CD4-positive, alpha-beta T cell (primary cell): ENCODE measurements at places on chromosomes 7 and 10.
A peak's percentile ranks its signal among the peaks of the same experiment; 100 is the strongest.

DNA sequence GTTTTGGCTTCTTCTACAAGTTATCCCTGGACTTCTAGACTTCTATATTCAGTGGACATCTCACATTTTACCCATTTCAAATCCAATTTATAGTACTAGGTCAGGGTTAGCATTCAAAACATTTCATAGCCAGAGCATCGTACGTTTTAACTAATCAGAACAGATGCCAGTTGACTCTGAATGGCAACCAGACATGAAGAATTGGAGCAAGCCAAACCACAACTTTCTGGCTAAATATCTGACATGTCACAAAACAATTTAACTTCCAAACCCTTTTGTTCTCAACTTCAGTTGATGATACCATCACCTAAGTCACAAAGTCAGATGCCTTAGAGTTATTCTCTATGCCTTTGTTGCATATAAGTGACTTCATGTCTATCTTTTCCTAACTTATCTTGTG, 1105.7 kb downstream of the XPNPEP1 start:
- no peak for DNase-seq

GRCh38 chr10:58780476-58780875, 267.8 kb downstream of the BICC1 start:
- no peak for DNase-seq

DNA sequence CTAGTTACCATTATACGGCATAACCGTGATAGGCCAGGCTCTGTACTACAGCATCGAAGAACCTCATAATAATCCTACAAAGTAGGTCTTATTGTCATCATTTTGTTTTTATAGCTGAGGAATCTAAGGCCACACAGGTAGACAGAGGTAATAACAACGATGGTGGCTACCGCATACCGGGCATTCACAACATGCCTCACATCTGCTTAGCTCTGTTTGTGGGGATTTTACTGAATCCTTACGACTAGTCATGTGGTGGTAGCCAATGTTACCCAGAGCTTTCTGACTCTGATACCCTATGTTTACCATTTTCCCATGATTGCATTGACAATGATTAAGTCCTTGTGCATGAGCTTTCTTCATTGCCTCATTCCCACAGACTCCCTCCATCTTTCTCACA, 269.4 kb downstream of the TCF7L2 start:
- DNase-seq, result no peak

- peak; percentile 4 for DNase-seq
These were observed 36.3 kb downstream of the TRIL start for GRCh38 chr7:28921822-28922221.

- DNase-seq, result no peak
These were observed 1040.2 kb upstream of the SORCS1 start for GRCh38 chr10:108204528-108205305.

- DNase-seq, result no peak
These were observed 51.9 kb downstream of the DENND11 start for GRCh38 chr7:141649865-141650634.

GRCh38 chr7:22885797-22886261, 63.2 kb upstream of the TOMM7 start:
- peak; percentile 42 for DNase-seq

GRCh38 chr7:150570556-150571465, 3.6 kb downstream of the GIMAP4 start:
- no peak for DNase-seq

DNA sequence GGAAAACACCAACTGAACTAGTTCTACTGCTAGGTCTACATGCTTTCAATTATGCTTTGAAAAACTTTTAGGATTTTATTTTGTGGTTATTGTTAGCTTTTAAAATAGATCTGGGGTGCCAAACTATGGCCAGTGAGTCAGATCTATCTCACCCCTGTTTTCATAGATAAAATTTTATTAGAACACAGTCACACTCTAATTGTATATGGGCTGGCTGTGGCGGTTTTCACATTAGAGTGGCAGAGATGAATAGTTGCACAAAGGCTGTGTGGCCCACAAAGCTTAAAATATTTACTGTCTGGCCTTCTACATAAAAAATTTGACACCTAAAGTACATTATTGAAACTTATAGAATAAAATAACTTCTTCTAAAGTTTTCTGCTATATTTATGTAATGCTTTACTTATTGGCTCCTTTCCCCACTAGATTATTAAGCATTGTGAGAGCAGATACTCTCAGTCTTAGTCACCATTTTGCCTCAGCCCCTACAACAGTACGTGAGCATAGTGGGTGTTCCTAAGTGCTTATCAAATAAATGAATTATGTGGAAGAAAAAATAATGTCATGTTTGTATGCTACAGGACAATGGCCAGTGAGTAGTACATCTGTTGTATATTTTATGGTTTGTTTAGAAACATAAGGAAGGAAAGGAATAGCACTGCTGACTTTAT, 5.4 kb upstream of the SUV39H2 start:
- no peak for DNase-seq

GRCh38 chr10:7239312-7239985, 171.4 kb downstream of the SFMBT2 start:
- DNase-seq, result no peak

DNA sequence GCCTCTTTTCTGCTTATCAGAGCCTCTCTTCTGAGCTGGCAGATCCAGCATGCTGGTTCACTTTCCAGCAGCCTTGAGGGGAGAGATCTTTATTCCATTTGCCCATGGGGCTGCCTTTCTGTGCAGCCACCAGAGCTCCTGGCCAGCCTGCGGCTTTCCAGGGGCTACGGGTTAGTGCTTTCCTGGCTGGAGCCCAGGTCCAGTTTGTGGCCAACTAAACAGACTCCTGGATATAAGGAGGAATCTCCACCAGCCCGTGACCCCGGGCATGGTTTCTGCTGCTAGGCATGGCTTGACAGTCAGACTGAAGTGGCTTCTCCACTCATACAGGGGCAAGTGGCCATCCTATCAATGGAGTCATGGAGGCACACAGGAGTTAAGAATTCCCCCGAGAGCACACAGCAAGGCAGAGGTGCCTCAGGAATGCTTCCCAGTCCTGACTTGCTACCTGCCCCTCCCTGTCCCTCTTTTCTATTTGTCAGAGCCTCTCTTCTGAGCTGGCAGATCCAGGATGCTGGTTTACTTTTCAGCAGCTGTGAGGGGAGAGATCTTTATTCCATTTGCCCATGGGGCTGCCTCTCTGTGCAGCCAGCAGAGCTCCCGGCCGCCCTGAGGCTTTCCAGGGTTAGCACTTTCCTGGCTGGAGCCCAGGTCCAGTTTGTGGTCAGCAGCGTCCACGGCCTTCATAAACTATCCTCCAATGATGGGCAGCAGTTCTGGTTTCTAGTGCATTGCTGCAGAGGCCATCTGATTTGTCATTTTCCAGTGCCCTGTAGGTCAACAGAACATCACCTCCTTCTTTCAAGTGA, 35.9 kb downstream of the TSPAN15 start:
- DNase-seq, result no peak

- no peak for DNase-seq
These were observed 39.8 kb upstream of the EPC1 start for GRCh38 chr10:32386623-32387260.

GRCh38 chr7:103336761-103337160, 7.8 kb downstream of the DNAJC2 start:
- no peak for DNase-seq

GRCh38 chr7:101368422-101369165, 5.9 kb downstream of the COL26A1 start:
- DNase-seq, result no peak

GRCh38 chr7:27647046-27647445, 15.6 kb downstream of the HIBADH start:
- no peak for DNase-seq

DNA sequence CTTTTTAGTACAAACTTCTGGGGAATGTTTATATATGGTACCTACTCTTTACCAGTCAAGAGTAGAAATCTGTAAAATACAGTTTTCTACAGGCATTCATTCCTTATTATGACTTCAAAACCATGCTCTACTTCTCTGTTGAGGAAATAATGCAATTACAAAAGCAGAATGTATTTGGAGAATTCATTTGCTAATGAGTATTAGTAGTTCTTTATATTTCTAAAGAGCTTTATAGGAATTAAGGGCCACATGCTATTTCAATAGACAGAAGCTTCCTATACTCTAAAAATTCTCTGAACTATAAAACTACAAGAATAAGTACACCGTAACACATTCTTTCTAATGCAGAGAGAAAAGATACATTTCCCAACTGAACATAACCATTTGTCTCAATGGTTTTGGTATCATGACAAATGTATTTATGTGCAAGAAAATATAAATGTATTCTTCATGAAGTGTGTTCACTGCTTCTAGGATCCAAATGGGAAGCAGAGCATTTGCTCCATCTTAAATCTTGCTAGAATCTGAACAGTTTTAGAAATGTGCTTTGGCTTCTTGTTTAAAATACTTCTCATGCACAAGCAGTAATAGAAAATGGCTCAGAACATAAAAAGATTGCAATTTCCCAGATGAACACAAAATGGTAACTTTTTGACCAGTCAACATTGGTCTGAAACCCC, 21.8 kb downstream of the CDK1 start:
- DNase-seq, result no peak

GRCh38 chr10:104260775-104261115, 6.1 kb downstream of the GSTO1 start:
- DNase-seq, result no peak

- no peak for DNase-seq
These were observed 29.9 kb downstream of the CFAP43 start for GRCh38 chr10:104202231-104202630.

GRCh38 chr10:14353291-14353913, 22.7 kb upstream of the FRMD4A start:
- no peak for DNase-seq

DNA sequence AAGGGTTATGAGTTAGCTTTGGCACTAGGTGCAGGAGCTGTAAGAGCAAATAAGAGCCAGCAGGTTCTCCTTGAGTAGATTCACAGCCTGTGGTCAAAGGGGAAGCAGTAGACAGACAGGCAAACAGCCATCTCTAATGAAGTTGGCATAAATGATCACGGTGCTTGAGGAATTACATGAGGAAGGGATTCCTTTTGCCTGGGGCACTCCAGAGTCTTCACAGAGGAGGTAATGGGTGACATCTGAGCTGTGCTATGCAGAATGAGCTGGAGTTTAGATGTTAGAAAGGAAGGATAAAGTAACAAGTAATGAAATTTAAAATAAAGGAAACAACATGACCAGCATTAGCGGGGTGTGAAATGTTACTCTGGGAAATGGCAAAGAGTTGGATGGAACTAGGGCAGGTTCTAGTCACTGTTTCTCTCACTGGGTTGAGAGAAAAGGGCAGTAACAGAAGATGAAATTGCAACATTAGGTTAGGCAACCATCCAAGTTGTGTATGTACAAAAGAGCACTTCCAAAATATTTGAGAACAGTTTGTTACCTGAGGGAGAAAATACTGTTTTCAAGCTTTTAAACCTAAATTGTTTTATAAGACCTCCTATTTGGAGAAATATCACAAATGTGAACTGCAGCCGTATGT, 613.8 kb downstream of the PHTF2 start:
- DNase-seq, result no peak

DNA sequence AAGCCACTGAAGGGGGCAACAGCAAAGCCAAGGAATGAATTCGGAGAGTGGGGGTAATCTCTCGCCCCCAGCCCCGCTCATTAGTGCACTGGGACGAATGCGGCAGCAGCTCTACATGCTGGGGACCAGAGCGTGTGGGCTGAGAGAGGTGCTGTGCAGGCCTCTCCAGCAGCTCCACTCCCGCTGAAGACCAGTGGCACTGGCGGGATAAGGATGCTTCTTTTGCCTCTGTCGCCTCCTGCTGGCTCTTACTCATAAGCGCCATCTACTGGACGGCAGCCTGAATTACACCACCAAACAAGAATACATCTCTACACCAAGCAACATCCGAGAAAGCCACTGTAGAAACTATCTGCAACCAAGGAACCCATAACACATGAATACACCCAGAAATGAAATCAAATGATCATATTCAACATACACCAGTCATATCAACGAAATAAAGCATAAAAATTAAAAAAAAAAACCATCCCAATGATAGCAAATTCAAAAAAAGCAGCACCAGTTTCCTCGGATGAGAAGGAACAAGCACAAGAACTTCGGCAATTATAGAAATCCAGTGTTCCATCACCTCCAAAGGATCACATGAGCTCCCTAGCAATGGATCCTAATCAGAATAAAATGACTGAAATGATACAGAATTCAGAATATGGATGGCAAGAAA, 79.0 kb upstream of the TMEM168 start:
- DNase-seq, result peak; percentile 71

DNA sequence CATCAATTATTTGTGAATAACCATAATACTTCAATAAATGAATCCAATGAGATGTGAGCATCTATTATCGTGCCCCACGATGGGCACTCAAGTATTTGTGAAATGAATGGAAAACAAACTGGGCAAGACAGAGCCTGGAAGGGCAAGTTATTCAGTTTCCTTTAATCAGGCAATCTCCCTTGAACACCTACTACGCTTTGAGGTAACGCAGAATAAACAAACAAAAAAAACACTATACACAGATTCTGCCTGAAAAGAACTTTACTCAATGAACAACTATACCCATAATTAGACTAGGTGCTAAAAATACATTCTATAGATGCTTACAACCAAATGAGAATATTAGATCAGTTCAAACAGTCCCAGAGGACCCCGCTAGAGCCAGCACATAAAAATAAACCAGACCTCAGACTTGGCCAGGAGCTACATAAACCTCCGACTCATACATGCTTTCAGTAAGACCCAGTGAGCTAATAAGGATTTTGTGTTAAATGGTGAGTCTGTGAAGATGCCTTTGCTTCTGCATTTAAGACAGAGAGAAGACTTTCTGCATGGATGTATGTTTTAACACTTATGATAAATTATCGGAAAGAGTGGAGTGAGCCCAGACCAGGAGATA, 121.3 kb downstream of the MPP7 start:
- no peak for DNase-seq

GRCh38 chr7:55212176-55212575, 153.0 kb upstream of the LANCL2 start:
- no peak for DNase-seq

DNA sequence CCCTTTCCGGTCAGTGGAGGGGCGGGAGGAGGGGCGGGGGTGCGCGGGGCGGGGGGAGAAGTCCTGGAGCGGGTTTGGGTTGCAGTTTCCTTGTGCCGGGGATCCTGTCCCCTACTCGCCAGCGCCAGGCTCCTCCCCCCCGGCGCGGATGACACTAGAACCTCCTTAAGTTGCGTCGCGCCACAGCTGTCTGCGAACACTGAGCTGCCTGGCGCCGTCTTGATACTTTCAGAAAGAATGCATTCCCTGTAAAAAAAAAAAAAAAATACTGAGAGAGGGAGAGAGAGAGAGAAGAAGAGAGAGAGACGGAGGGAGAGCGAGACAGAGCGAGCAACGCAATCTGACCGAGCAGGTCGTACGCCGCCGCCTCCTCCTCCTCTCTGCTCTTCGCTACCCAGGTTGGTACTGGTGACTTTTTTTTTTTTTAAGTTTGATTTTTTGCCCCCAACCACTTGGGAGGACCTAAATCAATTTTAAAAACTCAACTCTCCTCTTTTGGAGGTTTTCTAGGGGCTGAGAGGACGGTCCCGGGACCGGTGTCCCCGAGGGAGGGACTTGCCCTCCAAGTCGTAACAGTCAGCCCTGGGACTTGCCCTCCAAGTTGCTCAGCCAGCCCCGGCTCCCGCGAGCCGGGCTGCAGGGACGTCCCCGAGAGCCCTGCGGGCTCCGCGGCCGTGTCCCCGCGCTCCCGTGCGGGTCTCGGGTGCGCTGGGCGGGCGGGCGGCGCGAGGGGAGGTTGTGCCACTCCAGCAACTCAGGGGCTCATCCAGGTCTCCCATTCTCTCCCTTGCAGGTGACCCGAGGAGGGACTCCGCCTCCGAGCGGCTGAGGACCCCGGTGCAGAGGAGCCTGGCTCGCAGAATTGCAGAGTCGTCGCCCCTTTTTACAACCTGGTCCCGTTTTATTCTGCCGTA, at the start of gene GATA3:
Gene GATA3, plus strand, starts transcription at position 195 of the 914 bp plus-strand sequence. CDS start 968 bp downstream, outside the sequence.
- peak; percentile 82 for DNase-seq

GRCh38 chr7:137519181-137519691, 175.7 kb upstream of the PTN start:
- DNase-seq, result no peak
